Vagina (tissue), 2 donors: ENCODE measurements at places on chromosomes 1 and 21.

GRCh38 chr1:173117761-173118160 lies 67.0 kb upstream of the TNFSF18 start:
- DNase-seq = no peak

DNA sequence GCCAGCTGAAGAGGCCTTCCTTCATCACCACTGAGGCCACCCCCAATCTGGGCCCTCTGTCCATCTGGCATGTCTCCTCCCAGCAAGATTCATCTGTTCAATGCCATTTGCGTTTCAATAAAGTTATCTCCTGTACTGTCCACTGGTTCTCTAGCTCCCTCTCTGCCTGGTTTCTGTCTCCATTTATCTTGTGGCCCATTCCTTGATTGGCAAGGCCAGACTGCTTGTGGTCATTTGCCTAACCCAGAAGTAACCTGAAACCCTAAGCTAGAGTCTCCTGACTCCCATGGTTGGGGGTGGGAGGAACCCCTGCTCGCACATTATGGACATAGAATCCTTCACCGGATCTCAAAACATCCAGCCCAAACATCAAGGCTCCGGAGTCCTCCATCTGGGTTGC lies 2.1 kb upstream of the IPO9 start:
- no peak for DNase-seq

DNA sequence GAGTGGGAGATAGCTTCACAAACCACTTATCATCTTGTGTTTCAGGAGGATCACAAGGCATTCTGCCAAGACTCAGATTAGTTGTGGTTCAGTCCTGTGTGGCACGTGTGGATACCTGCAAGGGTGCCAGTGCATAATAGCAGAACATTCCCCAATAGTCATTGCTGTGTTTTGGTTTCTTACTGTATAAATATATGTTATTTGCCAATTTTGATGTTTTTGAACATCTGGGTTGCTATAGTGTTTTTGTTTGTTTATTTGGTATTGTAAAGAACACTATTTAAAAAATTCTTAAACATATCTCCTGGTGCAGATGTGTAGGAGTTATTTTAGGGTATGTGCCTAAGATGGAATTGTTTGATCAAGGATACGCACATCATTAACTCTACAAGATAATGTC lies 5.4 kb upstream of the NTMT2 start:
- DNase-seq = no peak

- DNase-seq = no peak
Measured at GRCh38 chr1:37634992-37635902, 555 bp upstream of the RSPO1 start.

DNA sequence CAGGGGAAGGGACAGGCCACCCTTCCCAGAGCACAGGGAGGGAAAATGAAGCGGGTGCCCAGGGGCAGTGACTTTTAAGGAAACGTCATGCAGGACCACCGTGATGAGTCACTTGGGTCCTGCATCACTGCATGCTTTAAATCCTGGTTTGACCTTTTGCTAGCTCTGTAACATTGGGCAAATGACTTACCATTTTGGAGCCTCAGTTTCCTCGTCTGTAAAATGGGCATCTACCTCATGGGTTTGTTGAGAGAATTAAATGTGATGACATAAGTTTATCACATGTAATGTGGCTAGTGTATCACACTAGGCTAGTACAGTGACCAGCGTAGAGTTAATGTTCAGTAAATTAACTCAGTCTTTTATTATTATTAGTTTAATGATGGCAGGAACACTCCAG lies 114.8 kb upstream of the IGSF21 start:
- DNase-seq = no peak

- DNase-seq = no peak
Measured at GRCh38 chr1:200524092-200524491, 96.5 kb downstream of the KIF14 start.
